ENCODE measurements at places on chromosomes 1 and 21.

GRCh38 chr21:42247716-42248115 is 28.8 kb downstream of the ABCG1 start:
- no peak for DNase-seq

DNA sequence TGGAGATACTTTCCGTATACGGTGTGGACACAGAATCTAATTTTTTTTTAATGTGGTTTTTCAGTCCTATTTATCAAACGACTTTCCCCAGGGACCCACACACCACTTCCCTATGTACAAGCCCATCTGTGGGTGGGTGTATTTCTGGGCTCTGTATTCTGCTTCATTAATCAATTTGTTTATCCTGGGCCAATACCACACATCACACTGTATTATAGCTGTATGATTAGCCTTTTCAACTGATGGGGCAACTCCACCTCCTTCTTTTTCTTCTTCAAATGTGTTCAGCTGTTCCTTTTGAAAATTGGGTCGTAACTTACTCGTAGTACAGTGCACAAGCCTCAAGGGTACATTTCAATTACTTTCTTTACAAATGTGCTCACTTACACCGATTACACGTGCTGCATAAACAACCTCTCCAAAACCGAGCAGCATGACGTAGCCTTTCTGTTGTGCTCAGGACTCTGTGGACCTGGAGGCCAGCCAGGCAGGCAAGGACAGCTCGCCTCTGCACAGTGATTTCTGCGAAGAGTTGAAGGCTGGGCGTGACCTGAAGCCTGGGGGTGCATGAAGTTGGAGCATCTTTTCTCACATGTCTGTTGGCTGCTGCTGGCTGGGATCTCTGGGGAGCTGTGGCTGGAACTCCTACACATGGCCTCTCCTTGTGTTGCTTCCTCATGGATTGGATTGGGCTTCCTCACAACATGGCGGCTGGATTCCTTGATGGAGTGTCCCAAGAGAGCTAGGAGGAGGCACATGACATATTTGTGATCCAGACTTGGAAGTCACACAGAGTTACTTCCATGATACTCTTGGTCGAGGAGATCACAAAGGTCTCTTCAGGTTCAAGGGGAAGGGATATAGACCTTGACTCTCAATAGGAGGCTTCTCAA is 126.5 kb downstream of the CRYAA start:
- DNase-seq, result no peak

- DNase-seq, result no peak
Observed at GRCh38 chr21:39097335-39097861, 85.9 kb downstream of the PSMG1 start.

DNA sequence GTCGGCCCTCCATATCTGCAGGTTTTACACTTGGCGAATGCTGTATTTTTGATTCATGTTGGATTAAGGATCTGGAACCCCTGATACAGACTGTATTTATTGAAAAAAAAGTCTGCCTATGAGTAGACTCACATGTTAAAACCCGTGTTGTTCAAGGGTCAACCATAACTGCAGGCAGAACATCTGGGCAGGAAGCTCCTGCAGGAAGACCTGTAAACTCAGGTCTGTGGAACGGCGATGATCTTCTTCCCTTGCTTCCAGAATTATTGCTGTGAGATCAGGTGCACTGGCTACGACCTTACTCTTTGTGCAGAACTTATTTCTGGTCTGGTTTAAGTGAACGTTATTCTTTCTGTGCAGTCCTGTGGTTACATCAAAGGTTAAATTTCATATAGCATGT is 96.6 kb downstream of the DISC1 start:
- no peak for DNase-seq

DNA sequence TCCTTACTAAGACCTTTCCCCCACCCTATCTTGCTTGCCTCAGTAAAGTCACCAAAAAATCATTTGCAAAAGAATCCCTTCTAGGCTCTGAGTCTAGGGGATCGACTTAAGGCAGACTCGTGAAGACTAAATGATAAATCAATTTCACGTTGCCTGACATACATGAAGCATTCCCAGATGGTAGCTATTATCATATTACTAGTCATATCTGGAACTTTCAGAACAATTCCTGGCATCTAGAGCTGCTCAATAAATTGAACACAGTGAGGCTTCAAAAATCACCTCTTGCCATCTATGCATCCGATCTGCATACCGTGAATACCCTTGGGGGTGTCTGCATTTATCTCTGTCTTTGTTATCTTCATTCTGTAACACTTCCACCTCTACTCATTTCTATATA is 49.6 kb upstream of the DAB1 start:
- no peak for DNase-seq

Data from femur (tissue), 1 donor.